ENCODE measurements at places on chromosomes 2 and 18. TPM values are rescaled to one million over a fixed set of nuclear protein-coding genes. Genes with fewer than 3 reads are reported as not detected.

DNA sequence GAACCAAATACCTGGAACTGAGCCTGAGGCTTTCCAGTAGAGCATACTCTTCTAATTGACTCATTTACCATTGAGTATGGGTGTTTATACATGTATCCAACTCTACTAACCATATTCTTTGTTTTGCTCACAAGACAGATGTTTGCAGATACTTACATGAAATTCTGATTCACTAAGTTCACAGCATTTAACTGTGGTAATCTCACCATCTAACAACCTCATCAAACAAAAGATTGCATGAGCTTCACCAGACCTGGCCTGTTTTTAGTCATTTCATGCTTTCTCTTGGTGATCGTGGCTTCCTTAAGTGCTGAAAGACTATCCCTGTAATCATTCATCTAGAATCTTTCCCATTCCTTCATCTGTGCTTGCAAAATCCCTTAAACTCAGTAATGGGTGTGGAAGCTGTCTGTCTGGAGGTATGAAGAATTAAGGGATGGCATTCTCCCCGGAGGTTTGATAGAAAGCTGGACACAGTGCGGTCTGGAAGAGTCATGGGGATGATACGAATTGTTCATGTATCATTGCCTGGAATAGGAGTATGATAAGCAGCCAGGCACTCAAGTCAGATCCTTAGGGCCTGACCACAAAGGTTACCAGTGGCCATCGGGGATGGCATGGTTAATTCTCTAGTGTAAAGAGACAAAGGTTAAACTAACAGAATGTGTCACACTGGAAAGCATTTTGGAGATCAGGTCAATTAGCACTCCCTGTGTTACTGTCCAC lies 42.0 kb upstream of the IL1R1 start:
- DNase-seq: no peak

The LIMS3 gene
- 4.6 TPM for total RNA-seq

- DNase-seq: no peak
Measured at GRCh38 chr2:98311771-98312545, 34.3 kb upstream of the CNGA3 start.

DNA sequence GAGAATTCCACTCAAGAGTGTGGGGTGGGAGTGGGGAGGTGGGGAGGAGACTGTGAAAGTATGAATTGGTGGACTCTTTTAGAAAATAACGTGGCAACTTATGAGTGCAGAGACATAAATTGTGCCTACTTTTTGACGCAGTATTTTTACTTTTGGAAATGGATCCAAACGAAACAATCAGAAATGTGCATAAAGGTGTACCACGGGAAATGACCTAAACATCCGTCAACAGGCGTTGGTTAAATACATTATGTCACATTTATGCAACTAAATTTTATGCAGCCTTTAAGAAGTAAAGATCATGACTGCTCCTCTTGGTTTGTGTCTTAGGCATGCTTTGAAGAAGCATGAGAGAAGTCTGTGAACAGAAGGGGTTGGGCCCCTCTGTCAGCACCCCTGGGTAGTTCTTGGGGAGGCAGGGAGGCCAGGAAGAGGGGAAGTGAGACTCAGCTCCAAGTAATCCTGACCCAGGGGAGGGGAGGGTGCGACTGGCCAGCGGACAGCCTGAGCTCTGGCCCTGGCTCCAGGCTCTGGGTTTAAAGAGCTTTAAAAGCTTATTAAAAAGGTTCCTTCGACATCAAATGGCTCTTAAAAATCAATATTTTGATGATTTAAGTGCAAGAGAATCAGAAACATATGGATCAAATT lies 126.4 kb upstream of the HAAO start:
- no peak for DNase-seq

- no peak for DNase-seq
Measured at GRCh38 chr2:62947403-62947802, 103.2 kb upstream of the OTX1 start.

GRCh38 chr2:239255218-239255617 lies 145.6 kb downstream of the HDAC4 start:
- no peak for DNase-seq

GRCh38 chr18:4353853-4354418 lies 101.2 kb downstream of the DLGAP1 start:
- no peak for DNase-seq

DNA sequence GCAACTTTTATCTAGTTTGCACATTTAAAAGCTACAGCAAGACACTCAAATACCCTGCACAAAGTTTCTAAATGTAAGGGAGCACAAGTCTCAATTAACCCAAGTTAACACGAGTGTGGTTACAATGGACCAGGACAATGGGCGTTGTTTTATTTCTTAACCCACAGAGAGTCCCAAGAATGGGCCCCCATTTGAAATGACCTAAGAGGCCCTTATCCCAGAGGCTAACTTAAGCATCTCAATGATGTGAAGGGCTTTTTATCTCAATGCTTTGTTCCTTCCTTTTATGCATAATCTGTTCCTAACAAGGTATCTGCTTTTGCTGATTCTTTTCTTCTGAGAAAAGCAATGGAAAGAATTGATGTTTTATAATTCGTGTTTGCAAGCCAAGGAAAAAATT lies 151.5 kb upstream of the SALL3 start:
- no peak for DNase-seq

DNA sequence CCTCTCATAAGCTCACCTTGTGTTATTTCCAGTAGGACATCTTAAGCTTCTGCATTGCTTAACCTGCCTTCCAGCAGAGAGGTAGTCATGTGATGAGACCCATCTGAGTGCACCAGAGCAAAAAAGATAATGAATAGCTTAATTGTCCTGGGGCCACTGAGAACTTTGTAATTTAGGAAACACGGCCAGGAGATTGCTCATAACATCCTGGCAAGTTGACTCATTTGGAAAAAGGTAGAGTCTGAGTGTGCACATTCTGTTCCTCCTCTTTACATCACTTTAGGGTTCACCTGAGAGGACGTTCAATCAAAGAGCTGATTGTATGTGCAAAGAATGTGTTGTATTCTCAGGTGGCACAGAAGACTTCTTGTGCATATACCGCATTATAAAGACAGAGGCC lies 830.2 kb upstream of the SOX11 start:
- DNase-seq: no peak

- no peak for DNase-seq
Measured at GRCh38 chr2:84649487-84650142, 133.3 kb downstream of the DNAH6 start.

The SNRNP200 gene
- 77.6 TPM for total RNA-seq

The RGPD3 gene
- total RNA-seq: 0.05 TPM

GRCh38 chr2:14557916-14558315 lies 74.6 kb upstream of the LRATD1 start:
- no peak for DNase-seq

DNA sequence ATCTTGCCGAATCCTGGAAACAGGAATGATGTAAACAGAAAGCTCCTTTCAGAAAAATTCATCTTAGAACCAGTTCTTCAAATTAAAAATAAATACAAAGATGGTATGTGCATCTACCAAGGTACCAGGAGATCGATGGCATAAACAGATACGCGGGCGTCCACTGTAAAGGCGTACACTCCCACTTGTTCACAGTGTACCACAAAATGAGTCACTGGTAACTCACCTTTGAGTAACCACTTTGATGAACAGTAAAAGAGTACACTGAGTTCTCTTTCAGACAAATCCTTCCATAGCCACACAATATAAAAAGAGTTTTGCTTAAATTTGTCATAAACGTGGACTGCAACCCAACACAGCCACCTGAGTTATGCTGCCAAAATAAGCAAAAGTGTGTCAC lies 128.3 kb downstream of the DNER start:
- peak; percentile 23 for DNase-seq

DNA sequence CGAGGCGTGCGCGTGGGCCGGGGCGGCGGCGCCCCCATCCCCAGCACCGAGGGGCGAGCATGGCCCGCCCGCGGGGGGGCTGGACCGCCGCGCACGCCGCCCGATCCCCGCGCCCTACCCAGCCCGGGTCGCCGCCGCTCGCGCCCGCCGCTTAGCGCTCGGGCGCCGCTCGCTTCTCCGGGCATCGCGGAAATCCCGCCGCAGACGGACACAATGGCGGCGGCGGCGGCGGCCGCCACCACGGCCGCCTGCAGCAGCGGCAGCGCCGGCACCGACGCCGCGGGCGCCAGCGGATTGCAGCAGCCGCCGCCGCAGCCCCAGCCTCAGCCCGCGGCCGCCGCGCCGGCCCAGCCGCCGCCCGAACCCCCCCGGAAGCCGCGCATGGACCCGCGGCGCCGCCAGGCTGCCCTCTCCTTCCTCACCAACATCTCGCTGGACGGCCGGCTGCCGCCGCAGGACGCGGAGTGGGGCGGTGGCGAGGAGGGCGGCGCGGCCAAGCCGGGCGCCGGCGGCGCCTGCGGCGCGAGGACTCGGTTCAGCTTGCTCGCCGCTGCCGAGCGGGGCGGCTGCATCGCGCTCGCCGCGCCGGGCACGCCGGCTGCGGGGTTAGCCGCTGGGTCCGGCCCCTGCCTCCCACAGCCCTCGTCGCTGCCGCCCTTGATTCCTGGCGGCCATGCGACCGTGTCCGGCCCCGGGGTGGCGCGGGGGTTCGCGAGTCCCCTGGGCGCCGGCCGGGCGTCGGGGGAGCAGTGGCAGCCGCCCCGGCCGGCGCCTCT lies 453 bp downstream of the CABLES1 start:
- no peak for DNase-seq

- DNase-seq: no peak
Measured at GRCh38 chr2:8489751-8490150, 192.1 kb upstream of the ID2 start.

The CHCHD5 gene
- 30.7 TPM for total RNA-seq

DNA sequence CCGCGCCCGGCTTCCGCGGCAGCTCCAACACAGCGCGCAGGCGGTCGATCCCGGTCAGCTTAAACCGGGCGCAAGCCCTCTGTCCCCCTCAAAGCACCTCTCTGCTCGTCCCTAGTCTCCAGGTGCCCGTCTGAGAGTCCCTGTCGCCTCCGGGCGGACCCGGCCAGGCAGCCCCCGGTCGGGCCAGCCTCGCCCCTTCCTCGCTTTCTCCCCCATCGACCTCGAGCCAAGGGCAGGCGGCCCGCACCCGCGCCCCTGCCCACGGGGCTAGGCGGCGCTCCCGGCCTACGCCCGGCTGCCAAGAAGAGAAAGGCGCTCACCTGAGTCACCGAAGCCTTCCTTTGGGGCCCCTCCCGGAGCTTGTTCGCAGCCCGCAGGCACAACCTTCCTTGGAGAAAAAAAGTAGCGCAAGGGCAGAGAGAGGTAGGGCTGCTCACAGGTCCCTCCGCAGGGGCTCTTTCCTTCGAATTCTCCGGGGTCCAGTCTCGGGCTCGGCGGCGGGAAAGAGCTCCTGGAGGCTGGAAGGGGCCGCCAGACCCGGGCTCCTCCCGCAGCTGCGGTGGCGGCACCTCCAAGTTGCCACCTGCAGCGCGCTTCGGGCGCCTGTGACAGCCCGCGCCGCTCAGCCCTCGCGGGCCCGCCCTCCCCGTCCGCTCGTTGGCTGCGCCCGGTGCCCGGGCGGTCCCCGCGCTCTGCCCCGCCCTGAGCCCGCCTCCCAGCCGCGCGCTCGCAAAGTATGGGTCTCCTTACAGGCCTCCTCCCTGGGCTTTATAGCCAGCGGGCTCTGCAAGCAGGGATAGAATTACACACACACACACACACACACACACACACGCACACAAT lies 86.5 kb upstream of the EPB41L3 start:
- DNase-seq: peak; percentile 66

GRCh38 chr2:182117196-182117595 lies 131.5 kb downstream of the PPP1R1C start:
- DNase-seq: no peak

The C1QL2 gene
- not detected for total RNA-seq

- no peak for DNase-seq
Measured at GRCh38 chr2:238039985-238040384, 20.8 kb upstream of the SCLY start.

The SULT1C4 gene
- not detected for total RNA-seq

GRCh38 chr2:196804381-196804780 lies 4.8 kb downstream of the C2orf66 start:
- peak; percentile 86 for DNase-seq

The ZBTB7C gene
- 0.09 TPM for total RNA-seq

The SPP2 gene
- not detected for total RNA-seq

The CCDC74A gene
- total RNA-seq: 7.3 TPM

GRCh38 chr2:151975460-151976414 lies 123.1 kb downstream of the CACNB4 start:
- DNase-seq: no peak

- no peak for DNase-seq
Measured at GRCh38 chr2:26458365-26459042, 19.4 kb downstream of the OTOF start.

DNA sequence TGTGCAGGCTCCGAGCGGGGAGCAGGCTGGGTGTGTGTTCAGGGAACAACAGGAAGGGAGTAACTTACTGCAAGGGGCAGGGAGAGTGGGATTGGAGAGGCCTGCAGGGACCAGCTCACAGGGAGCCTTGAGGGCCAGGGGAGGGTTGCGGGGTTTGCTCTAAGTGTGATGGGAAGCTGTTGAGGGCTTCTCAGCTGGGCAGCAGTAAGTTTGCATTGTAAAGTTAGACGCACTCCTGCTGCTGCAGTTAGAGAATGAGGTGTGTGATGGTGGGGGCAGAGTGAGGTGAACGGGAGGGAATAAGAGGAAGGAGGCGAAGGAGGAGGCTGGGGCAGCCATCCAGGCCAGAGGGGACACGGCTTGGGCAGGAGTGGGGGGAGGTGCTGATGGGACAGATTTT lies 53.4 kb downstream of the BOLA3 start:
- DNase-seq: no peak

- DNase-seq: no peak
Measured at GRCh38 chr2:67649331-67650261, 252.5 kb downstream of the ETAA1 start.

- DNase-seq: peak; percentile 89
Measured at GRCh38 chr2:233350708-233351107, 3.6 kb upstream of the DGKD start.

- no peak for DNase-seq
Measured at GRCh38 chr2:120103723-120104467, 91.0 kb downstream of the EPB41L5 start.

Measured in NCI-H460 (cell line).